ENCODE measurements at places on chromosomes 1 and 21.

GRCh38 chr1:207217778-207218511, 103.5 kb upstream of the CD55 start:
- no peak for DNase-seq

DNA sequence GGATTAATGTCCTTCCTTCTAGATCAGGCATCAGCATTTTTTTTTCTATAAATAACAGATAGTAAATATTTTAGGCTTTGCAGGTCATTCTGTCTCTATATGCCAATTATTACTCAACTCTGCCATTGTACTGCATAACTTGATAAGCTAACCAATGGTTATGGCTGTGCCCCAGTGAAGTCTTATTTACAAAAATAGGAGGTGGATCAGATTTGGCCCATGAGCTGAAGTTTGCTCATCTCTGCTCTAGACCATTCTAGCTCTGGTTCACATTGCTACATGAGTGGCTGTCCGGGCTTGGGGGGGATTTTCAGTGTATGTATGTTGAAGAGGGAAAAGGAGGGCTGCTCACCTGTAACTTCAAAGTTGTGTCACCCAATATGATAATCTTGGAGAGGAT, 10.1 kb downstream of the RAB7B start:
- no peak for DNase-seq

DNA sequence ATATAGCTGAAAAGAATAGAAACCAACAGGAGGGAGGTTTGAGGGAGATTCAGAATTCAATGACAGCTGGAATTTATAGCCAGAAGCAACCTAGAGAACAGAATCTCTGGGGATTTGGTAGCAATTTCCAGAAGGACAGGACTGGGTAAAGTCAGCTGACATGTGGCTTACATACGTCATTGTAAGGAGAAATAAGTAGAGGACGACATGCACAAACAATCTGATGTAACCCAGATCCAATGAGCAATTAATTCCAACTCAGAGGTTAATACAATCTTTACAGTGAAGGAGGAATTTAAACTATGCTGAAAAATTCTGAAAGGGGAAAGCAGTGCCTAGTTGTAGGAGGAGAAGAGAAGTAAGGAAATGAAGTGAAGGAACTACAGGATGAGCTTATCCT, 383.9 kb downstream of the PTBP2 start:
- DNase-seq: no peak

GRCh38 chr21:21969211-21969610, 971.0 kb downstream of the NCAM2 start:
- DNase-seq: no peak

- DNase-seq: no peak
These were observed 24.2 kb upstream of the TBX15 start for GRCh38 chr1:119012383-119012782.

DNA sequence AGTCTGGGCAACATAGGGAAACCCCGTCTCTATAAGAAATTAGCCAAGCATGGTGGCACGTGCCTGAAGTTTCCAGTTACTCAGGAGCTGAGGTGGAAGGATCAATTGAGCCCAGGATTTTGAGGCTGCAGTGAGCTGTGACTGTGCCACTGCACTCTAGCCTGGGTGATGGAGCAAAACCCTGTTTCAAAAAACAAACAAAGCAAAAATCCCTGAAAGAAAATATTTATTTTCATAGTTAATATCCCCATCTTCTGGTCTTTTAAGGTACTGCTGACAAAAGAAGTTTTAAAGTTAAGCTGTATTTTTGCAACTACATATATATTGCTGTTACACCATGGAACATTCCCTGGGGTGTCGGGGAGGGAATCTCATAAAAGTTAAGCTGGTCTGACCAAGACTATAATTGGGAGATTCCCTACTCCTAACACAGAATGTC, 26.0 kb downstream of the VAMP4 start:
- DNase-seq: no peak

DNA sequence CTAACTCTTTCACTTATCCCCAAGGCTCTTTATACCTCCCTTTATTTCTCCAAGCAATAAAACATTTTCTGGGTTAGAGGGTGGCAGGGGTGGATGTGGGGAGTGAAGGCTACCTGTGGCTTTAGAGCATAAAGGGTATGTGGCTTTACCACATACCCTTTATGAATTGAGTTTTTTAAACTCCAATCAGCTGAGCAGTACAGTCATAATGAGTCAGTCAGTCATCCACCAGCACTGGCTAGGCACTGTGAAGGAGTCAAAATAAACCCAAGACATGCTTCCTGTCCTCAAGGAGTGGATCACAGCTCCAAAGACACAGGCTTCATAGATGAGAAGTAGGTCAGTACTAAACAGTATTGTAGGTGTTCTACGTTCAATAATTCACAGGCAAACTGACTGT, 2.6 kb upstream of the TDRD10 start:
- no peak for DNase-seq

DNA sequence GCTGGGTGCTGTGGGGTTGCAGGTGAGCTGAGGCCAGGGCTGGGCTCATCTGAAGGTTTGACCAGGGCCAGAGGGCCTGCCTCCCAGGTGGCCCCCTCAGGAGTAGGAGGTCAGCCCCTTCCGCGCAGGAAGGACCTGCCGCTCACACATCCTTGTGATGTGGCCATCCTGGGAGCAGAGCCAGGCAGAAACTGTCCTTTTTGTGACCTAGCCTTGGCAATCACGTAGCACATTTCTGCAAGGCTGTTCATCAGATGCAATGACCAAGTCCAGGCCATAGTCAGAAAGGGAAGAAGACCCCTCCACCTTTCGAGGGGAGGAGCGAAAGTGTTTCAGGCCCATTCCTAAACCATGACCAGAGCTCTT, 55.5 kb upstream of the TRAPPC10 start:
- DNase-seq: no peak

- no peak for DNase-seq
These were observed 203.2 kb downstream of the APP start for GRCh38 chr21:25967181-25967900.

GRCh38 chr1:154879038-154879421, 8.9 kb upstream of the KCNN3 start:
- no peak for DNase-seq

DNA sequence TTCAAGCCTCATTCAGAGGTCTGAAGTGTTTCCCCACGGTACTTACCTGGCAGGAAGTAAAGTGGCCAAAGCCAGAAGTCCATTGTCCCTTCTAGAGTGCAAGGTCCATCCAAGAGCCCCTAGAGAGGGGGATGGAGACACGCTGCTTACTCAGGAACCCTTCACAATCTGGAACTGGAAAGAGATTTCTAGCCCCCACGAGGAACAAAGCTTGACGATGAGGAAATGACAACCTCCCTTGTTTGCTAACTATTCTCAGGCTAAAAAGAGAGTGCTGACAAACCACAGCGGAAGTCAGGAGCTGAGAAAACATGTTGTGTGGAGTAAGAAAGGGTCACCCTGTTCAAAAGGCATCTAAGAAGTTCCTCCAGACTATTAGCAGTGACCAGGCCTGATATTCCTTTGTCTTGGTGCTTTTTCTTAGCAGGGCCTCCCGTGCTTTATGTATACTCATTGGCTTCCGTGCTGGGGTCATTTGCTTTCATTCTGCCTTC, at the start of gene FCMR:
FCMR (minus strand) TSS at position 170 of the 494 bp plus-strand sequence; CDS start at position 83, 87 bp downstream.
- DNase-seq: no peak

DNA sequence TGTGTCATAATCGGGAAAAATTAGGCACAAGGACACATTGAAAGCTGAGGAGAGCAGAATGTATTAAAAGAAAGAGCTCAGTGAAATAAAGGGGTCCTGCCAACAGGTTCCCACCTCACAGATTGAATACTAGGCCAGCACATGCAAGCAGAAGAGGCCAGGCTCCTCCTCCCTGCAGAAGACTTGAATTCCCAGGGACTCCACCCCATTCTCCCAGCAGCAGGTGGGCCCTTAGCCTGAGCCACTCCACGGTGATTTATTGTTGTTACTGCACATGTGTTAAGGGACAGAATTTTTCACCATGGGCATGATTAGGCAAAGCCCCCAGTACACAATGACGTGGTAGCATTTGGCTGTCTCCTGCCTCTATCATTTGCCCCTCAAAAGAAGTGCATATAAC, 1844.7 kb downstream of the NCAM2 start:
- DNase-seq: no peak

GRCh38 chr1:209491897-209492296, 91.6 kb upstream of the CAMK1G start:
- no peak for DNase-seq

- DNase-seq: no peak
These were observed 6.2 kb downstream of the HSD11B1 start for GRCh38 chr1:209710847-209711246.

DNA sequence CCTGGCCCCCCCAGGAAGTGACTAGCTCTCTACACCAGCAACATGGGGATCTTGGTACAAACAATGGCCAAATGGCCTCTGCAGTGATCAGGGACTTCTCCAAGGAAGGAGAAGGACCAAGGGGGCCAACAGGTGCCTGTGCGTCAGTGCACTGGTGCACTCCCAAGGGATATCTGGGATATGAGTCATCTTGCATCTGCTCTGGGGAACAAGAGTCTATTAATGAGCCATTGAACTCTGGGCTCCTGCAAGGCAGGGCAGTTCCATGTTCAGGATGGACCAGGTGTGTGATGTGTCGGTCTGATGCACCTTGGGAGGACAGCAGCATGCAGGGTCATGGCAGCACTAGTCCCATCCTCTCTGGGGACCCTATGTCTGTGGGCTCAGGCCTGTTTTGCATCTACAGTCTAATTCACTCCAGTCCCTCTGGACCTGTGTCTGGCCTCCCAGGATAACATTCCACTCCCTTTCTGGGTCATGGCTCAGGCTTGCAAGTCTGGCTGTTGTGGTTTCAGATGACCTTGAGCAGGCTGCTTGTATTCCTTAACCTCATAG, 125.3 kb downstream of the TRABD2B start:
- no peak for DNase-seq

GRCh38 chr1:176745945-176746344, 283.0 kb downstream of the PAPPA2 start:
- DNase-seq: no peak

DNA sequence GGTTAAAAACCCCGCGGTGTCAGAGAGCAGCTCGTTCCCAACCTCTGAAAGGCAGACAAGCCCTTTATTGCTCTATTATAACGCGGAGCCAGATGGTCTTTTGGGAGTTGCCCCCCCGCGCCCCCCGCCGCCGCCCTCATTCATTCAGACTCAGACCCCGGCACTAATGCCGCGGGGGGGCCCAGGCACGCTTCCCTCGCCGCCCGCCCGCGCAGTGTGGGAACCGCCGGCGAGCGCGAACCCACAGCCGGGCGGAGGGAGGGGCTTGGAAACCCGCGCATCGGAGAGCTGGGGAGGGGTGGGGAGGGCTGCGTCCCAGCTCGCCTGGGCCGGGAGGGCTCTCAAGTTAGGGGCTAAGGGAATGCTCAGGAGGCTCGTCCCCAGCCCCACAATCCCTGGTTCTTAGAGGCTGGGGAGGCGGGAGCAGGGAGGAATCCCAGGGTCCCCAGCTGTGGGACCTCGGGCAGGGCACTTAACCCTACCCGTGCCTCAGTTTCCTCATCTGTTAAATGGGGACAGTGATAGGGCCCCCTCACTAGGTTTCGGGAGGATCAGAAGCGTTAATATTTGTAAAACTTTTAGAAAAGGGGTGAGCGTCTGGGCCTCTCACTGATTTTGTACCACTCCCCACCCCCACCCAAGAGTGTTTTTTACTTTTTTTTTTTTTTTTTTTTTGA, 10.9 kb upstream of the HES5 start:
- DNase-seq: no peak

DNA sequence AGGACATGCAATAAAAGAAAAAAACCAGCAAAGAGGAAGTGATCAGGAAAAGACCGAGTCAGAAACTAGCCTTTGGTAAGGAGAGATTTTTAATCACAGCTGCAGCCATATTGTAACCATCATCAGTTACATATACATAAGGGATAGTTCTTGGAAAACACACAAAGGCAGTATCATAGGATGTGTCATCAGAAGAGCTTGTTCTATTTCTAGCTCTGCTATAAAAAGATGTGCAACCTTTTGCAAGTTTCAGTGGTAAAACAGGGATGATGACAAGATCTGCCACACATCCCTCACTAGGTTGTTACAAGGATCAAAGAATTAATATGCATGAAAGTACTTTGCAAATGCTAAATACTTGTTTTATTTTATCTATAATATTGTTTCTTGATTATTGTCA, 342.0 kb downstream of the VAV3 start:
- no peak for DNase-seq

Measured in stimulated activated CD4-positive, alpha-beta T cell treated with anti-CD3 and anti-CD28 coated beads, Interleukin-15, amount 100 ng/mL, for 1 hour (primary cell).